ENCODE measurements at places on chromosomes 13 and 19.

- DNase-seq, result no peak
Measured at GRCh38 chr13:30319655-30320054, 12.3 kb upstream of the KATNAL1 start.

DNA sequence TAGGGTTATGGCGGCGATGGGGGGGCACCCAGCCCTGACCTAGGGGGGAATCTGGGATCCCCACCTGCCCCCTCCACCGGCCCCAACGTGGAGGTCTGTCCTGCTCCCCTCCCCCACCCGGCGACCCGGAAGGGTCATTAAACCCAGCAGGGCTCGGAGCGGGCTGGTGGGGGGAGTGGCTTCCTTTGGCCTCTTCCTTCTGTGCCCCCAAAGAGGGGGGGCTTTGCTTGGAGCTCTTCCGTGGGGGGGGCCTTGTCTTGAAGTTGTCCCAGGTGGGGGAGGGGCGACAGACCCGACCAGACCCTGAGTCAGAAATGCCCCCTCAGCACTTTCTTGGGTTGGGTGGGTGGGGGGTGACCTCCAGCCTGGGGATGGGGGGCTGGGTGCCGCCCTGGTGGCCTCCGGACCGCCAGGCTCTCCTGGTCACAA lies 1.5 kb downstream of the ARID3A start:
- no peak for DNase-seq

GRCh38 chr19:44807162-44807561 lies 1.7 kb upstream of the BCAM start:
- no peak for DNase-seq

GRCh38 chr19:10471909-10472308 lies 31.2 kb downstream of the KEAP1 start:
- DNase-seq, result no peak

- DNase-seq, result no peak
Measured at GRCh38 chr19:32916969-32917615, 47.5 kb upstream of the SLC7A9 start.

- no peak for DNase-seq
Measured at GRCh38 chr19:44613295-44614178, at the start of gene IGSF23. Gene IGSF23 (plus strand): TSS chr19:44613563. CDS start chr19:44613646, 83 bp downstream.

GRCh38 chr13:93558637-93559036 lies 332.0 kb downstream of the GPC6 start:
- no peak for DNase-seq

- no peak for DNase-seq
Measured at GRCh38 chr19:37905946-37906868, at the start of gene WDR87. Gene WDR87 (minus strand): TSS chr19:37906594. CDS start chr19:37898239, 8,355 bp downstream.

GRCh38 chr19:46766569-46767317 lies 20.5 kb upstream of the STRN4 start:
- DNase-seq, result peak; percentile 41

DNA sequence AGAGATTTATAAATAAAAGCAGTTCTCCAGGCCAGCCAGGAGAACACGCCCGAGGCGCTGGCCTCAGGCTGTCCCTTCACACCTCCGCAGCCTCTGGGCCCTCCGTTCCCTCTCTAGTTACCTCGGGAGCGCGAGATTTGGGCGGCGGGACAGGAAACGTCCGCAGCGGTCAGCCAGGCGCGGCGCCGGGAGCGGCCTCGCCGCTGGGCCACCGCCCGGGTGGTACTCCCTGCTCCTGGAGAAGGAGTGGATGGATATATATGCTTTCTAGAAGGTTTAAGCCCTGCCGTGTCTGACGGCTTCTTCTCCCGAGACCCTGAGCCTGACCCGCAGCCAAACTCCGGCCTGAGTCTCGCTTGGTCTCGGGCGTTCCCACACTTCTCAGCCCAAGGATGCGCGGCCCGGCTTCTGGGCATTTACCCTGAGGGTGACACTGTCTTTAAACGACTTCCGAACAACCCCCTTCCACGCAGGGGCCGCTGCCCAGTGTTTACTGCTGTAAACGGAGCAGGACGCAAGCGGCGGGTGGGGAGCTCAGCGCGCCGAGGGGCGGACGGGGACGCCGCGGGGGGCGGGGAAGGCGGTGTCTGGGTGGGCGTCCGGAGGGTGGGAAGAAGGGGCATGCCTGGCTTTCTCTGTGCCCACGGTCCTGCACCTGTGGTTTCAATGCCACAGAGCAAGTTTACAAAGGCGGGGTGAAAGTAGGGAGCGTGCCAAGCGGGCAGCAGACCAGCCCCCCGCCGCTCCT lies 2.0 kb upstream of the ZIC2 start:
- DNase-seq, result no peak

- DNase-seq, result no peak
Measured at GRCh38 chr13:102039264-102039663, 362.6 kb downstream of the FGF14 start.

DNA sequence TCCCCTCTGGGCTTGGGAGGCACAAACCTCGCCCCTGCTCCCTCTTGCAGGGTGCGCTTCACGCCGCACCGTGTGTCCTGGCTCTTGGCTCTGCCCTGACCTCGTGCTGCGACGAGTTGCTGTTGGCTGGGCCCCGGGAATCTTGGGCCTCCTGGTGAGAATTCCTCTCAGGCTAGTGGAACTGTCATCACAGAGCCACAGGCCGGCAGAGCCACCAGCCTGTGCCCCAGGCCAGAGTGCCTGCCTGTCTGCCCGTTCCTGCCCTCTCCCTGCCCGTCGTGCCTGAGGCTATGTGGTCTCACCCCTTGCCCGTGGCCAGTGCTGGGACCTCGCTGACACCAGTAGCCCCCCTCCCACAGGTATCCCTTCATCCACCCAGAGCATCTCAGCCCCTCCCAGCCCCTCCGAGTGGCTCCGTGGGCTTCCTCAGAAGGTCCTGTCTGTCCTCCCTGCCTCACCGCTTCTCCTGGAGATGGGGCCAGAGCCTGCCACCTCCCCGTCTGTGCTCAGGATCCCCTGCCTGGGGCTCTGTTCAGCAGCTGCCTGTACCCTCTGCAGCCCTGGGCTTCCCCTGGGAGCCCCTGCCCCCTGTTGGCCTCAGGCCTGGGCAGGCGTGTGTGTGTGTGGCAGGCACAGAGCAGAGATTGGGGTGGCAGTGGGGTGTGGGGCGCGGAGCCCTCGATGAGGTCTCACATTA lies 13.3 kb downstream of the NDUFB7 start:
- DNase-seq, result no peak

DNA sequence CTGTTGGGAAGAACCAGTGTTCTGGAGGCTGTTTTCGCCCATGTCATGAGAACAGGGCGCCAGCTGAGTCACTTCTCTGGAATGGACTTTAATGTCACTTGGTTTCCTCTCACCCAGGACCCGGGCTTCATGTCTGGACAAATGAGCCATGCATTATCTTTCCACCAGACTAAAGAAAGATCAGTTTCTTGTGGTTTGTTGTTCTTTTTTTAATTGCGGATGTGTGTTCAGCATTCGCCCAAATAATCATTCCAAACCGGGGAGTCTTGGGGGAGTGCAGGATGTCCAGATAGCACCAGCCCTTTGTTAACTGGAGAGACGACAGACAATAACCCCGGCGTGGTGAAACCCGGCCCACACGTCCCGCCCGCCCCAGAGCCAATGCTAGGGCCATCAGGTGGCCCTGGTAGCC lies 102.5 kb downstream of the COL4A2 start:
- DNase-seq, result no peak

GRCh38 chr19:48772503-48772953 lies 17.2 kb downstream of the FGF21 start:
- no peak for DNase-seq

- DNase-seq, result no peak
Measured at GRCh38 chr13:112574416-112574815, 13.5 kb downstream of the TUBGCP3 start.

GRCh38 chr13:35770756-35771297 lies 294.3 kb upstream of the MAB21L1 start:
- DNase-seq, result no peak

DNA sequence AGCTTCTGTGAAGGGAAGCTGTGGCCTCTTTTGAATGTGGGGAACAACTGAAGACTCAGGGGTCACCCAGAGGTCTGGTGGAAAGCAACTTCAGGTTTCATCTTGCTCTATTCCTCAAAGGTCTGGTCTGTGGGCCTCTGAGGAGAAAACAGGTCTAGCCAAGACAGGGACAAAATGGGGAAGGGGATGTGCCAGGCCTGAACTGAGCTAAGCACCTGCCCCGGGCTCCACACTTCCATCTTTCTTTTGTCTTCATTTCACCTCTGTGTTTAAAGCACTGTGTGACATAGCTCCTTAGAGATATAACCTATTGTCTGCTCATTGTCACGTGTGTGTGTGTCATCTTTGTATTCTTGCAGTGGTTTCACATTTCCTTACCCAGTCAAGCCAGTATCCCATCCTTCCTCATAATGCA lies 19.9 kb upstream of the GDF15 start:
- no peak for DNase-seq

DNA sequence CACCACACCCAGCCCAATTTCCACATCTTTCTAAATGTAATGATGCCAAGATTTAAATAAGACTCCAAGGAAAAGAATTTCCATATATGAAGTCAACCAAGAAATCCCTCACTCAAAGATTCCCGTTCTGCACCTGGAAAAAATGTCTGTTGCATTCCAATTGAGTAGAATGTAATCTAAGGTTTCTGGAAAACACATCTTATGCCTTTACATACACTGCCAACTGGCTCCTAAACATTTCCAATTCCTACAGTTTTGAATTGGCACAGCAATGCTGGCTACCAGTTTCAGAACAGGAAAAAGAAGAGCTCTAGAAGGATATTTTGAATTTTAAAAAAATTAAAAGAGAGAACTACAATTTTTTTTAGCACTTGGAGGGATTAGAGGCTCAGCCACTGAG lies 43.0 kb downstream of the COL4A2 start:
- DNase-seq, result no peak

GRCh38 chr19:56156768-56157167 lies 15.7 kb downstream of the ZNF444 start:
- no peak for DNase-seq

DNA sequence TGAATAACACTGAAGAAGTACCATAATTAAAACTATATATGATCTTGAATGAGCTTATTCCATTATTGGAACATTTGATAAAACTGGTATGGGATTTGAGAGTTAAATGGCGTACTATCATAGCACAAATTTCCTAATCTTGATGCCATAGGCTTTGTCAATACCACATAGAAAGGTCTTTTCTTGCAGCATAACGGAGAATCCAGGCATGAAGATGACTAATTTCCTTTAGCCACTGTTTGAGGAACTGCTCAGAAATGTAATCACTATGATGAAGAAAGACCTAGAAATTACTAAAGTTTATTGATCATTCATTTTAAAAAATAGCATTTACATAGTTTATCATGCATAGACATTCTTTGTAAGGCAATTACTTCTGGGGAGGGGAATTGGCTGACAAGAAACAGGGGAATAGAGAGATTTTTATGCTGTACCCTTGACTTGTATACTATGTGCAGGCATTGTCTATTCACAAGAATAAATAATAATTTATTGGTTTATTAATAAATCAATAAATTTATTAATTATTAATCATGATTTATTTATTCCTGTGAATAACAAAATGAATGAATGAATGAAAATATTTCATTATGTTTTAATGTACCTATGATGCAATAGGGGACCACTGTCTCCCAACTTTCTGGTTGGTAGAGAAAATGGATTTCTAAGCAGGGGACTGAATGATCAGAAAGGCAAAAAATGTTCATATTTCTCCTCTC lies 2676.6 kb downstream of the PCDH9 start:
- no peak for DNase-seq

DNA sequence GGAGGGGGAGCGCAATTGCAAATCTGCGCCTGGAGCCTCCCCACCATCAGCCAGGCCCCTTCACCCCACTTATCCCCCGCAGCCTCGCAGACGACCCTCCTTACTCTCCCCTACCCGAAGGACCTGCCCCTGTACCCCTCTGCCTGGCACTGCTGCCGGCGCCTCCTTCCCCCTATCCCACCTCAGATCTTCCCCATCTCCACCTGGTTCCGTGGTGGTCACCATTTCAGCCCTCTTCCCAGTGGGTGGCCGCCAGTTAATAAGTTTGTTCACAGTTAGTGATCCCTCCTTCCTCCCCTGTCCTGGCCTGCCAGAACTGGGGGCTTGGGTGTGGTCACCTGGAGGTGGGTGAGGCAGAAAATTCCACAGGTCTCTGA lies 397 bp downstream of the SLC44A2 start:
- DNase-seq, result no peak

DNA sequence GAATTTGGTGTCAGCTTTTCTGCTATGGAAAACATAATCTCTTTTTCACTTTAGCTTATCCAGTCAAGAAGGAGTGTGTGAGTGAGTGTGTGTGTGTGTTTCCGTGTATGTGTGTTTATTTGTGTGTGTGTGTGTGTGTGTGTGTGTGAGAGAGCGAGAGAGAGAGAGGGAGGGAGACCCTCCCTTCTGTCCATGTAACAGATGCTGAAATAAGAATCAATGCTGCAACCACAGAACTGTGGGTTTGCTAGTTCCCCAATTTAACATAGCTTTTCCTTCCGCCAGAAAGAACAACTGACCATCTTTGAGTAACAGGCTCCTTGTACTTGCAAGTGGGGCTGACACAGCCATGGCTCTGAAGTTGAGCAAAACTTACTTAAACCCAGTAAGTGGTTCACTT lies 5.2 kb downstream of the LCP1 start:
- no peak for DNase-seq

GRCh38 chr19:28744014-28744413 lies 468.9 kb downstream of the UQCRFS1 start:
- DNase-seq, result no peak

GRCh38 chr19:47002106-47002766 lies 17.4 kb upstream of the NPAS1 start:
- no peak for DNase-seq

- no peak for DNase-seq
Measured at GRCh38 chr13:44796597-44797490, 192.4 kb downstream of the NUFIP1 start.

GRCh38 chr13:72023895-72024294 lies 156.9 kb upstream of the DACH1 start:
- no peak for DNase-seq

DNA sequence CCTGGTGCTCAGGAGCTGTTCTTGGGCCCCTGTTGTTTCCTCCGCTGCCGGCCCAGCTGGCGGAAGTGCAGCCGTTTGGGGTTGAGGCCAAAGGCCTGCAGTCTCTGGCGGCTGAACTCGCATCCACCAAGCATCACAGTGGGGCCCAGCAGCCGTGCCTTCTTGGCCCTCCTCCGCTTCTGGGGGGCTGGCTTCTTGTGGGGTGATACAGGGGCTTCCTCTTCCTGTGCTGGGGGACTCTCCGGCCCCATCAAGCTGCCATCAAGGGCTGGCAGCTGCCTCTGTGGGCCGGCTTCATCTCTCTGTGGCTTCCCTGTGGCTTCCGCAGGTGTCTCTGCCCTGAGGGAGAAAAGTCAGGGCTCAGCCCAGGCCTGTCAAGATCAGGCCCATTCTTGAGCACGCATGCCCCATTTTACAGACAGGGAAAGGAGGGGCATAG lies 10.3 kb downstream of the ATG4D start:
- peak; percentile 29 for DNase-seq

GRCh38 chr19:2478278-2478755 lies 2.4 kb downstream of the GADD45B start:
- no peak for DNase-seq

- no peak for DNase-seq
Measured at GRCh38 chr19:47057328-47057727, 8.9 kb upstream of the TMEM160 start.

DNA sequence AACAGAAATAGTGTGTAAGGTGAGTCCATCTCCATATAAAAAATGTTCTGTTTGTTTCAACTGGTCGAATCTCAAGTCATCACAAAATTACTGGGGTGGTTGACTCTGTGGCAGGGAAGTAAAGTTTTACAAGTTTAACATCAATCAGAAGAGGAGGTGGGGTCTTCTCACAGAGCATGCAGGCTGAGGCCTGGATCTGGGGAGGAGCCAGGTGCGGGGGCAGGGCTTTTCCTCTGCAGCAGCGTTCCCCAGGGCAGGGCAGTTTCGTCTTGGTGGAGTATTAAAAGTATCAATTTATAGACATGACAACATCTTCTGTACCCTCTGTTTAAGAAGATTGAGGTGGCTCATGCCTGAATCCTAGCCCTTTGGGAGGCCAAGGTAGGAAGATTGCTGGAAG lies 68.8 kb downstream of the SLC7A9 start:
- DNase-seq, result no peak
